Smooth muscle cell of the coronary artery (primary cell): ENCODE measurements at places on chromosomes 1 and 21. TPM values are rescaled to one million over a fixed set of nuclear protein-coding genes. Genes with fewer than 3 reads are reported as not detected.

The C1orf185 gene
- not detected in 2 replicates for total RNA-seq

The ESPN gene
- under 0.01 TPM in 1 of 2 replicates, not detected in the other for total RNA-seq

The FAM177B gene
- total RNA-seq: not detected in 2 replicates

The TEKT2 gene
- total RNA-seq: 0.38 TPM in 1 of 2 replicates, not detected in the other

The MCL1 gene
- total RNA-seq: 217 TPM in 2 replicates

The IVNS1ABP gene
- total RNA-seq: 18.6 and 71.0 TPM in 2 replicates

The HUNK gene
- 0.47 TPM in 1 of 2 replicates, not detected in the other for total RNA-seq

The CSF3R gene
- not detected in 2 replicates for total RNA-seq

The MRPL9 gene
- total RNA-seq: 70.6 and 74.6 TPM in 2 replicates

The CASQ2 gene
- total RNA-seq: under 0.01 TPM in 1 of 2 replicates, not detected in the other

The KLF17 gene
- 0.08 and 0.23 TPM in 2 replicates for total RNA-seq

The MAEL gene
- not detected in 2 replicates for total RNA-seq

The SMAP2 gene
- 5.7 and 8.6 TPM in 2 replicates for total RNA-seq

The PROX1 gene
- under 0.01 and 0.30 TPM in 2 replicates for total RNA-seq

The IL22RA1 gene
- not detected in 2 replicates for total RNA-seq

The PPIAL4G gene
- total RNA-seq: under 0.01 TPM in 1 of 2 replicates, not detected in the other

The PGBD5 gene
- total RNA-seq: under 0.01 and 0.59 TPM in 2 replicates

The CFAP74 gene
- total RNA-seq: not detected in 2 replicates

The HAPLN2 gene
- total RNA-seq: not detected in 2 replicates

The CLCNKB gene
- total RNA-seq: 0.08 TPM in 1 of 2 replicates, not detected in the other

The C1orf141 gene
- not detected in 2 replicates for total RNA-seq

The NPHS2 gene
- total RNA-seq: not detected in 2 replicates

The RIMS3 gene
- 0.23 and 1.1 TPM in 2 replicates for total RNA-seq

The LEPROT gene
- total RNA-seq: 34.6 and 39.2 TPM in 2 replicates

The TMEM269 gene
- 0.12 TPM in 1 of 2 replicates, not detected in the other for total RNA-seq

The GABPA gene
- total RNA-seq: 11.2 and 18.3 TPM in 2 replicates

The ADCY10 gene
- total RNA-seq: under 0.01 and 0.12 TPM in 2 replicates

The RGS13 gene
- not detected in 2 replicates for total RNA-seq

The NCAM2 gene
- total RNA-seq: 0.45 and 11.3 TPM in 2 replicates

The GPR37L1 gene
- under 0.01 and 0.12 TPM in 2 replicates for total RNA-seq

The ERVH48-1 gene
- total RNA-seq: not detected in 2 replicates

The NOS1AP gene
- total RNA-seq: 0.08 TPM in 1 of 2 replicates, not detected in the other

The FAM72A gene
- 3.2 and 3.5 TPM in 2 replicates for total RNA-seq

The DMBX1 gene
- total RNA-seq: not detected in 2 replicates

The C1QTNF12 gene
- 0.35 and 0.53 TPM in 2 replicates for total RNA-seq

The MPL gene
- total RNA-seq: not detected in 2 replicates

The BEND5 gene
- 0.23 and 0.35 TPM in 2 replicates for total RNA-seq

The TRIM45 gene
- 1.5 and 2.9 TPM in 2 replicates for total RNA-seq

The ADAM30 gene
- total RNA-seq: not detected in 2 replicates

The FOXO6 gene
- not detected in 2 replicates for total RNA-seq

The HSF2BP gene
- total RNA-seq: 2.0 TPM in 1 of 2 replicates, not detected in the other
